ENCODE measurements at places on chromosomes 6 and 20.
A peak's percentile ranks its signal among the peaks of the same experiment; 100 is the strongest.

DNA sequence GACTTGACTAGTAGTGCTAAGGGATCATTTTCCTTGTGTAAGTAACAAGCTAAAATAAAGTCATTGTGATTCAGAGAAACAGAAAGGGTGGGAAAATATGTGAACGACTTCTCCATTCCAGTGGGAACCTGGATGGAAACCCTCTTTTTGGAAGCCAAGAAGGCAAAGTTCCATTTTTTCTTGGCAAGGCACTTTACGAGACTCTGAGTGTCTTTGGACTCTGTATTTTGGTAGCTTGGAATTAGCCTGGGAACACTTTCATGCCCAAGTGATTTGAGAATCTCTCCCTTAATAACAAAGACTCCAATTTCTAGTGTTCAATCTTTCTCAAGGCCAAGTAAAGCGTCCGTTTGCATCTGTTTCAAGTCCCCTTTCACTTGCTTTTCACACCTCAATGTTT lies 100.5 kb upstream of the SASH1 start:
- DNase-seq: no peak
- no peaks in the 10 kb centered on the region for H3K36me3 ChIP-seq
- H3K4me3 ChIP-seq: no peak overlapping the region
- H3K27ac ChIP-seq: no peak overlapping the region
- H3K27me3 ChIP-seq: peaks cover 3% of the 10 kb centered on the region

DNA sequence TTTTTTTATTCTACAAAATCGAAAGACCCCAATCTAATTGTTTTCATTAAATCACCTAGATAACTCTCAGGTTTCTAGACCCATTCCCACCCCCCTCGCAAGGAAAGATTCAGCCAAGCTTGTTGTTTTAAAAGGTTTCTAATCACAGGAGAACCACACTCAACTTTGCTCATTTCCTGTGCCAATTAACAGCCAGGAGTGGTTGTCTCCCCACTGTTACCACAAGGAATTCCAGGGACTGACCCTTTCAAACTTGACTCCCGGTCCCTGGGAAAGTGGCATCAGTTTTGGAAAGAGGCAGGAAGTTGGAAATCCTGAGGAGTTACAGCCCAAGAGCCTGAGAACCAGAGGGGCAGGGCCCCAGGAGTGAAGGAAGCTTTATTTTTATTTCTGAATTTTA lies 561.3 kb upstream of the JAG1 start:
- H3K27me3 ChIP-seq: no peaks in the 10 kb centered on the region
- no peak overlapping the region for H3K27ac ChIP-seq
- no peaks in the 10 kb centered on the region for H3K4me1 ChIP-seq
- no peaks in the 10 kb centered on the region for H3K36me3 ChIP-seq

DNA sequence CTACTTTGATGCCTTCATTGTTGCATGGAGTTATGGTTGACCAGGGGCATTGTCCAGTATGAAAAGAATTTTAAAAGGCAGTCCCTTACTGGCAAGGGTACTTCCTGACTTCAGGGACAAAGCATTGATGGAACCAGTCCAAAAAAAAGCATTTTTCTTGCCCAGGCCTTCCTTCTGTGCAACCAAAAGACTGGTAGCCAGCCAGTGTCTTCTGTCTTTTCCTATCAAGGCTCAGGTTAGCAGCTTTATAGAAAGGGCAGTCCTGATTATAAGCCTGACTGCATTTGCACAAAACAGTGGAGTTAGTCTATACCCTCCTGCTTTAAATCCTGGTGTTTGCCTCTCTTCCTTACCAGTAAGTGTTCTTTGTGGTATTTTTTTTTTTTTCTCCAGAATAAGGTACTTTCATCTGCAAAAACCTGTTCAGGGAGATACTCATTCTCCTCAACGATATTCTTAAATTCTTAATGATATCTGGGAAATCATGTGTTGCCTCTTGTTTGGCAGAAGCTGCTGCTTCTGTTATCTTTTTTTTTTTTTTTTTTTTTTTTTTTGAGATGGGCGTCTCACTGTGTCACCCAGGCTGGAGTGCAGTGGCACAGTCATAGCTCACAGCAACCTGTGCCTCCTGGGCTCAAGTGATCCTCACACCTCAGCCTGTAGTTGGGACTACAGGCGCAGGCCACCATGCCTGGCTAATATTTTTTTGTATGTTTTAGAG lies 33.9 kb downstream of the SCAF8 start:
- H3K27me3 ChIP-seq: no peaks in the 10 kb centered on the region
- H3K4me3 ChIP-seq: no peak overlapping the region
- H3K36me3 ChIP-seq: no peaks in the 10 kb centered on the region
- DNase-seq: no peak
- H3K27ac ChIP-seq: peak overlapping the region; percentile 11

DNA sequence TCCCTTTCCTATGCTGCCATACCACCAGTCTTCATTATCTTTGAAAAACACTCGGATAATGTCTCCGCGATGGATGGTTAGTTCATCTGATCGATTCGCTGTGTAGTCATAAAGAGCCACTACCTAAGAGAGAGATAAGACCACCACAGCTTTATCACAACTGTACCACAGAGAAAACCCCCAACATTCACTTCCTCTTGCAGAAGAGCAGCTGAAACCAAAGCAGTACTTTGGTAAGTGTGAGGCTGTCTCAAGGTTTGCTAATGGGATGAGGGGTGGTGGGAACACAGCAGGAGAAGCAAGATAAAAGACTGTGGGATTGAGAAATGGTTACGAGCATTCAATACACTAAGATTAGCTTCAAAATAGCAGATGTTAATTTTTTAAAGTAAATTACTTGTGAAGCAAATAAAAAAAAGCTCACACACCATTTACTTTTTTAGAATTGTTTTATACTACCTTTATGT lies 142.1 kb downstream of the MYB start:
- H3K4me1 ChIP-seq: no peaks in the 10 kb centered on the region
- no peaks in the 10 kb centered on the region for H3K36me3 ChIP-seq
- no peaks in the 10 kb centered on the region for H3K27me3 ChIP-seq
- no peak overlapping the region for H3K4me3 ChIP-seq
- no peak overlapping the region for H3K27ac ChIP-seq

DNA sequence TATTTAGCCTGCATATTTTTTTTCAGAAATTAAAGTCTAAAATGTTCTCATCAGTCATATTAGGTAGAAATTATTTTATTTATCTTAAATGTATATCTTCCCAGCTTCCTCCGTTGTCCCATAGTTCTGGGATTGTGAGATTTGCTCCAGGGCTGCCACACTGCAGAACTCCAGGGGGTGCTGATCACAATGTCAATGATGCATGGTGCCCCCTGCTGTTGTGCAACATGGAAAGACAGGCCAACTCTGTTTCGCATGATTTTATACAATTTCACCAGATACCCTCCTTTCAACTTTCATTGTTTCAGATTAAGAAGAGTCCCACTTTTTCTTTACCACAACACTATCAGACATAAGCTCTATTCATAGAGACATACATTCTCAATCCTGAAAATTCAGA lies 35.9 kb downstream of the ID4 start:
- no peak overlapping the region for H3K4me3 ChIP-seq
- no peaks in the 10 kb centered on the region for H3K27me3 ChIP-seq
- no peak for DNase-seq
- no peaks in the 10 kb centered on the region for H3K4me1 ChIP-seq

DNA sequence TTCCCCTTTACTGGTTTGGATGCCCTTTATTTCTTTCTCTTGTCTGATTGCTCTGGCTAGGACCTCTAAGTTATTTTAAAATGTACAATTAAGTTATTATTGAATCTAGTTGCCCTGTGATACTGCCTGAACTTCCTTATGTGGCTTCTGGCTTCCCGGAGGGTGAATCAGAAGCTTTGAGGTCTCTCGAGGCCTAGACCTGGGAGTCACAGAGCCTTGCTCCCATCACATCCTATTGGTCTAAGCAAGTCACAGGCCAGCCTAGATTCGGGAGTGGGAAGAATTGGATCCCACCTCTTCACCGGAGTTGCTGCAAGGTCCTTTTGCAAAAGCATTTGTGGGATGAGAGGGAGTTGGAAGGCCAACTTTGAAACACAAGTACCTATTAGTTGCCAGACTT lies 15.2 kb downstream of the BCAS4 start:
- H3K27ac ChIP-seq: no peak overlapping the region
- no peak for DNase-seq
- H3K4me3 ChIP-seq: no peak overlapping the region
- H3K36me3 ChIP-seq: no peaks in the 10 kb centered on the region
